Cortex of kidney (tissue), 1 donor: ENCODE measurements at places on chromosomes 3 and 15.

- DNase-seq = no peak
Measured at GRCh38 chr15:53434174-53434678, 325.2 kb downstream of the WDR72 start.

GRCh38 chr3:83625261-83625660 is 1333.5 kb upstream of the CADM2 start:
- no peak for DNase-seq

GRCh38 chr3:107082527-107082926 is 294.7 kb upstream of the CCDC54 start:
- no peak for DNase-seq

GRCh38 chr15:31468911-31469785 is 142.5 kb downstream of the KLF13 start:
- no peak for DNase-seq

DNA sequence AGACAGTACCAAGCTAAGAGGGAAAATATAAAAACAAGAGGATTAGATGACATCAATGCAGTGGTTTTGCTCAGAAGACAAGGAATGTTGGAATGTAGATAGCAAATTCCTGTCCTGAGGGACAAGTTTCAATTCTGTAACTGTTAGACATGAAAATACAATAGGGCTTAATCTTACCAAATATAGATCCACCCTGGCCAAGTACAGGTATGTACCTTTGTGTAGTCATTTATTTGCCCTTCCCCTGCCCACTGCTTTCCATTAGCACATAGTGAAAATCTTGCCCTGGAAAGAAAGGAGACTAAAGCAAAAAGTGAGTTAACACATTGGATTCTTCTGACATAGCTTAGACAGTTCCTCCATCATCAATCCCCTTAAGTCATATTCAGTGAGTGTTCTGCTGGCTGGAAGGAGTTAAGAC is 389.0 kb upstream of the THBS1 start:
- DNase-seq = no peak

- DNase-seq = no peak
Measured at GRCh38 chr3:119751423-119751822, 30.5 kb upstream of the NR1I2 start.

GRCh38 chr3:53680028-53680427 is 166.2 kb downstream of the CHDH start:
- DNase-seq = no peak

DNA sequence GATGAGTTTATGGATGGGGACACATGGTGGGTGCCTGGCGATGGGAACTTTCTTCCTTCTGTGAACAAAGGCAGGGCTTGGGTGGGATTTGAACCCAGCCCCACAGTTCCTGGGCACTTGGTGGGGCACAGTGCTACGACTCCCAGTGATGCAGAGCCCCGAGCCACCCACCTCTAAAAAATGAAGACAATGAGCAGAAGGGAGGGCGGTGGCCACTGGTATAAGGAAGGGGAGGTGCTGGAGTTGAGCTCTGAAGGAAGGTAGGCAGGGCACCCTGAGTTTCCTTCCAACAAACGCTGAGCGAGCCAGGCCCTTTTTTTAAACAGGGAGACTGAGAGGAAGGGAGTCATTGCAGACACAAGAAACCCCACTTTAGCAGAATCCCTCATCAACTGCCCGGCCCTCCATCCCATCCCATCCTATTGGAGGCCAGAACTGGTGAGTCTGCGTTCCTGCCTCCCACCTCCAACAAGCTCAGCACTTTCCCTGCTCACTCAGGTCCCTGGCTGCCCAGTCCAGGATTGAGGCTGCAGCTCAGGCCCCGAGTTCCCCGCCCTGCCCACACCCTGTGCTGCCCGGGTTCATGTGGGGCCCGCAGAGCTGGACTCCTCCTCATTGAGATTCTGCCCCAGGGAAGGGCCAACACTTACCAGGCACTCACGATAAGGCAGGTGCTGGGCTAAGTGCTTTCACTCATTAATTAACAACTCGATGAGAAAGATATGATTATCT is 57.3 kb downstream of the LINGO1 start:
- no peak for DNase-seq

- no peak for DNase-seq
Measured at GRCh38 chr15:81604713-81605112, 230.7 kb upstream of the TMC3 start.

DNA sequence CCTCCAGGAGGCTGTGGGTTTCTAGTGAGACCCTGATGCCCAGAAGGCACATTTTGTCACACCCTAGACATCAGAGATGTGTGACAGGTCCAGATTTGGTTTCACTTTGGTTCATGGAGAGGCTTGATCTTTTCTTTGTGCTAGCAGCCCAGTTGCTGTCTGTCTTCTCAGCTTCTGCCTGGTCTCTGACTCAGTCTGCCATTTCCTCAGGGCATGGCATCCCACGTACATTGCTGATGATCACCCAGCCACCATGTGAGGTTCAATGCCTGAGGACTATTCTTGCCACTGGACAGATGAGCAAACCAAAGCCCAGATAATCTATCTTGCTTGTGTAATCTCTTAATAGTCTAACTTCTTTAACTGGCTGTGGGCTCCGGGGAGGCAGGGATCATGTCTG is 144.9 kb upstream of the MRPS22 start:
- DNase-seq = no peak

GRCh38 chr3:133119176-133119575 is 81.0 kb downstream of the TMEM108 start:
- DNase-seq = no peak

DNA sequence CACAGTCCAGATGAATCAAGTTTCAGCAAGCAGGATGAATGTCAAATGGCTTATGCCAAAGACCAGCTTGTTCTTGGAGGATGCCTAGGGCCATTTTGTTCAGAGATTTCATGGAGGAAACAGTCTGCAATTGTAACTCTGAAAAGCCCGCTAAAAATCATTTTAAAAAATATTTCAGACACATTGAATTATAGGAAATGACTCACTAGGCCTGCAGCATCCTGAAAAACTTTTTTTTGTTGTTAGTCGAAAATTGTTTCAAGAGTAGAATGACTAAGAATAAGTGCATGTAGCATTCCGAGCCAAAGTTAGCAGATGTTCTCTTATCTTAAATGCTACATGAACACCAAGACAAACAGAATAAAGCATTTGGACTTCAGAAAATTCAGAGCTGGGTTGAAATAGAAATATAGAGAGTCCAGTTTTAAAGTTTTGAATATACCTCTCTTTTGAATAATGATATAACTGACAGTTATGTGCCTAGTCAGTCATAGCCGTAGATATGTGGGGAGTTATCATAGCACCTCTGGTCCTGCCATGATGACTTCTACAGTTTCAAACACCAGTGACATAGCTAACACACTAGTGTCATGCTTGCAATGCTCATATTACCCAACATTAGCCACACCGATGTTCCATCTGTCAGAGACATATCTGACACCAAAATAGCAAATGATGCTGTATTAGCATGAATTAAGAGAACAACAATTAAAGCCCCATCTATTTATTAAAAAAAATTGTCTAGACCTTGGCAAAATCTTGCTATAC is 1462.8 kb upstream of the GBE1 start:
- no peak for DNase-seq

- DNase-seq = no peak
Measured at GRCh38 chr15:43872416-43873020, 45.7 kb downstream of the WDR76 start.

DNA sequence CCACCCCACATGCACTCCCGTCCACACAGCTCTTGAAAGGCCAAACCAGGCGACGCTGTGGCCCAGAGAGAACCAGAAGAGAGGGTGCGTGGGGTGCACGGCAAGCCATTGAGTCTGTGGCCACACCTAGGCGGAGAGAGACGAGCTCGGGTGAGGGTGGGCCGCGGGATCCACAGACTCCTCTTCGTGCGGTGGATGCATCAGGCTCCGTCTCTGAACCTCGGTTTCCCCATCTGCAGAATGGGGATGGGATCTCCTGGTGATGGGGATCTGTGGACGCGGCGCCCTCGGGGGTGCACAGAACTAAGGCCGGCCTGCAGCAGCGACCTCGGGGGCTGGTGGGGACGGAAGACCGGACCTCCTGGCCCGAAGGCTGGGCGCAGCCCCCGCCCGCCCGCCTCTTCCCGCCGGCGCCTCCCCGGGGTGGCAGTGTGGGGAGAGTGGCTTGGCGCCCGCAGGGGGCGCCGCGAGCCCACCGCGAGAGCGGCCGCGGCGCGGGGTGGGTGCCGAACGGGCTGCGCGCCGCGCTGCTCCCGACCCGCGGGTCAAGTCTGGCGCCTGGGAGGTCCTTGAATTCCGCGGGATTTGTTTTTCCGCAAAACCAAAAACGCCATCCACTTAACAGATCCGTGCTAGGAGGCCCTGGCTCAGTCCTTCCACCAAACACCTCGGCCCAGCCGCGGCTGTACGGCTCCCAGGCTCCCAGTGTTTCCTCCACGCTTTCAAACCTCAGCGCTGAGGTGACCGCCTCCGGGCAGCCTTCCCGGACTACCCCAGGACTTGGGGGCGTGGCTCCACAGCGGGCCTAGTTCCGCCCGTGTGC is 13.2 kb upstream of the ADPGK start:
- no peak for DNase-seq

- no peak for DNase-seq
Measured at GRCh38 chr3:32315441-32315840, 76.2 kb upstream of the CMTM7 start.

GRCh38 chr3:24164967-24165602 is 220.0 kb downstream of the NR1D2 start:
- DNase-seq = no peak

DNA sequence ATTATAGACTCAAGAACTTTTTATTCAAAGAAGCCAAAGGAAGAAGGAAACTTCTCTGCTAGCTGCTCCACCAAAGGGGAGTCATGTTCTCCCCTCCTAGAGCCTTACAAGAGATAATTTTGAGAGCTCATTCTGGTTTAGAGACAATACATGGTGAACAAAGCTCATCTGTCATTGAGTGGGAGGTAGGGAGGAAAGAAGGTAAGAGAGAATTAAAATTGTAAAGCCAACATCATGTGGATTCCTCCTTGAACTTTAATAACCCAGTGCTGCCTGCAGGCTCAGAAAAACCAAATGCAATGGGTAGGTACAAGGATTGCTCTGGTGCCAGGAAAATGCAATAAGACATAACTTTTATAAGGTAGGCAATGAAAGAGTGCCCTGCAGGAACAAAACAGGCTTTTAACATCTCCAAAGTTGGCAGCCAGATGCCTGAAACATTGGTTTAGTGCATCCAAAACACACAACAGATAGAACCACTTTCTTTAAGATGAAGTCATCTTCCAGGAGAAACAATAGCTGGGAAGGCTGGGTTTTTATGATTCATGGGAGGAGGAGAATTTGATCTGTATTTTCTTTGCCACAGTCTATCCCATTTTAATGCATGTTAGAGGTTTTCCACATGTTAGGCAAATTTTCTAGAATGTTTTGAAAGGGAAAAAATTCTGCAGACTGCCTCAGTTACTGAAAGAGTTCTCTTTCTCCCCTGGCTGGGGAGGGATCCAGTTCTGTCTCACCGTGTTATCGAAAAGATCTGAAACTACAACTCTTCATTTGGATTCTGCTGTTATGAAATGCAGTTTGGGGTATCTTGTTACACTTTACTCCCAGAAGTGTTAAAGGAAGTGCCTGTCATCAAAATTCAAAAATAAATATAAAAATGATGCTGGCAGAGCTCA is 11.3 kb upstream of the ARHGEF3 start:
- DNase-seq = no peak

DNA sequence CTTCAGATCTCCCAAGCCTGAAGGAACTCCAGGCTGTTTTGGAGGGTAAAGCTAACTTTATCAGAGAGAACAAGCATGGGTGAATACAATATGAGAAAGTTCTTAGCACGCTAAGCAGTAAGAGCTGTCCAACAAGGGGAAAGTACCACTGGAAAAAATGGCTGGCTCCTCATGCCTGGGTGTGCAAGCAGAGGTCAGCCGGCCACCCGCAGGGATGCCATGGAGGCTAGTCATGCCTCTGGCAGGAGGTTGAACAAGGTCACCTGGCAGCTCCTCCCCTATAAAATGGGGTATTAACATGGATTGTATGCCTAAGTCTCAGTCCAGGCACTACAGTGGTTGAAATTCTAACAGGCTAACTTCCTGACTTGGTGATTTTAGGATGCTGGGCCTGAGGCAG is 75.4 kb upstream of the SLC6A1 start:
- no peak for DNase-seq

GRCh38 chr15:101183931-101184305 is 67.9 kb downstream of the CHSY1 start:
- no peak for DNase-seq

DNA sequence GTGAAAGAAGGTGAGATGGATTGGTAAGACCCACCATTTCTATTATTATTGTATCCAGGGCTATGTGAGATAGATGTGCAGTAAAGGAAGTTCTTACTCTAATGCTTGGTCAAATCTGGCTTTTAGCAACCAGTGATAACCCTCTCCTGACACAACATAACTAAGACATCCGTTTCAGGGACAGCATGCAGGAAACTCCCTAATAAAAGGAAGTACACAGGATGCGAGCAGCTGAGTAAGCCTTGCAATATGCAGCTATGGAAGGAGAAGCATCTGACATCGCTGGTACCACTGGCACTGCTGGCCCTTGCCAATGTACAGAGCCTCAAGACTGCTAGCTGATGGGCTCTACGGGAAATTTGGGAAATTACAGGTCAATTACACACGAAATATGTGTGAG is 662.3 kb downstream of the NR2F2 start:
- DNase-seq = no peak

DNA sequence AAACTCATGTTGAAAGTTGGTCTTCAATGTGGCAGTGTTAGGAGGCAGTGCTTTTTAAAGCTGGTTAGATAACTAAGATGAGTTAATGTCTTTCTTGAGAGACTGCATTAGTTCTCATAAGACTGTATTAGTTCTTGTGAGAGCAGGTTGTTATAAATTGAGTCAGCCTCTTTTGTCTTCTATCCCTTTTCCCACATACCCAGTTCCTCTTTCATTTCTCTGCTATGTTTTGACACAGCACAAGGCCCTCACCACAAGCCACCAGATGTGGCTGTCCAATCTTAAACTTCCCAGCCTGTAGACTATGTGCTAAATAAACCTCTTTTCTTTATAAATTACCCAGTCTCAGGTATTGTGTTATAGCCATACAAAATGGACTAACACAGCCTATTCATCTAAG is 94.6 kb upstream of the SNTN start:
- no peak for DNase-seq

- DNase-seq = no peak
Measured at GRCh38 chr15:42483677-42484076, 7.3 kb downstream of the ZNF106 start.

GRCh38 chr3:31425401-31425800 is 107.3 kb upstream of the STT3B start:
- no peak for DNase-seq
